ENCODE measurements at places on chromosomes 3 and 15.

DNA sequence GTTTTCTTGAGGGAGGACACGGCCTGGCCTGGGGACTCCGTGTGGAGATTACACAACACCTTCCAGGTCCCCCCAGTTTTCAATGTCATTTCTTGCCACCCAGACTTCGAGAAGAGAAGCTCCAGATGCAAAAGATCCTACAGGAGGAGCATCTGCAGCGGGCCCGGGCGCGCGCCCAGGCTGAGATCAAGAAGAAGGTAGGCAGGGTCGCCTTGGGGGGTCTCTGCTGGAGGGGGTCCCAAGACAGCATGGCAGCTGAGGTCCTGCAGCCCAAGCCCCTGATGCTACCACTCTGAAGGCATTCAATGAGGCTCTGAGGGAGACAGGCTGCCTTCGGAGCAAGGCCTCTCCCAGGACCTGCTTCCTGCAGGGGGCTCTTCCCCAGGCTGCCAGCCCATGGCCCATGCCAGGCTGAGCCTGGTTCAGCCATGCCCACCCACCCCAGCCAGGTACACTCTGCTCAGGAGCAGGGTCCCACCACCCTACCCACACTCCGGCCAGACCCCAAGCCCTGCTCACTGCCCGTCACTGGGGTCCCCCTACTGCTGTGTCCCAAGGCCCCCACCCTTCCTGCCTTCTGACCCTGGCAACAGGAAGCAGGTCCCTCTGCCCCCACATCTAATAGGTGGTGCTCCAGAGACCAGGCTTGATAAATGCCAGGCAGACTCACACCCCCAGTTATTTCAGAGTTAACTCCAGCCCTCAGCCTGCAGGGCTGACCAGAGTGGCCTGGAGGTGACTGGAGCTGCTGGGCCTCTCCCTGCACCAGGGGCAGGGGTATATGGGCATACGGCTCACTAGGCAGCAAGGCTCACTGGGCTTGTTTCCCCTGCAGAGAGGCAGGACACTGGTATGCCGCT, 40.0 kb downstream of the ZXDC start:
- peaks cover 54% of the 10 kb centered on the region for H3K36me3 ChIP-seq
- H3K27ac ChIP-seq, result no peak overlapping the region
- H3K4me1 ChIP-seq, result no peaks in the 10 kb centered on the region
- no peak overlapping the region for H3K4me3 ChIP-seq
- no peaks in the 10 kb centered on the region for H3K27me3 ChIP-seq

GRCh38 chr3:47245271-47245670, 37.3 kb downstream of the KIF9 start:
- no peaks in the 10 kb centered on the region for H3K27me3 ChIP-seq
- H3K27ac ChIP-seq, result no peak overlapping the region
- no peaks in the 10 kb centered on the region for H3K4me1 ChIP-seq
- no peak overlapping the region for H3K4me3 ChIP-seq

DNA sequence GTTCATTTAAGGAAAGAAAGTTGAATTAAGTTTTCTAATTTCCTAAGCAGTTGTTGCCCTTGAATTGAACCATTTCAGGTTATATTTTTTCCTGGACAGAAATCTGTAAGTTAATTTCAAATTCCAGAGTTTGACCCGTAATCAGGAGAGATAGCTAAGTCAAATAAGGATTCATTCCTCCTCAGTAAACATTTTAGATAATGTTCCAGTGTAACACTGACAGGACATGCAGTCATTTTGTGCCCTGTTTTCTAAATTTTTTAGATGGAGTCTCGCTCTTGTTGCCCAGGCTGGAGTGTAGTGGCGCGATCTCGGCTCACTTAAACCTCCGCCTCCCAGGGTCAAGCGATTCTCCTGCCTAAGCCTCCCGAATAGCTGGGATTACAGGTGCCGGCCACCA, 371.7 kb downstream of the DIPK2A start:
- H3K36me3 ChIP-seq, result no peaks in the 10 kb centered on the region
- no peak overlapping the region for H3K27ac ChIP-seq
- DNase-seq, result no peak
- no peaks in the 10 kb centered on the region for H3K27me3 ChIP-seq
- H3K4me1 ChIP-seq, result no peaks in the 10 kb centered on the region
- H3K4me3 ChIP-seq, result no peak overlapping the region

DNA sequence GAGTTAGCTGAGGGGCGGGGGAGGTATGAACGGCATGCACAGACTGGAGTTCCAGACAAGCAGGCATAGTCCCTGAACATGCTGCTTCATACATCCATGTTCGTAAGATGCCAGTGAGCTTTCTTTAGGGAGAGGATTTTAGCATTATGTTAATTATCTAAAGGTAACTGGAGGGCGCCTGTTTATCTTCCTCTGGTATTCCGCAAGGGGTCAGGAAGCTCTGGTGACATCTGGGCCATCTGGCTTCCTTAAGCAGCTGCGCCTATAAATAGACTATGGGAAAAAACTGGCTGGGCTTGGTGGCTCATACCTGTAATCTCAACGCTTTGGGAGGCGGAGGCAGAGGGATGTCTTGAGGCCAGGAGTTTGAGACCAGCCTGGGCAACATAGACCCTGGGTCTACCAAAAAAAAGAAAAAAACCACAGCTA, 1.5 kb upstream of the FBXO22 start:
- no peaks in the 10 kb centered on the region for H3K27me3 ChIP-seq
- no peak for DNase-seq
- H3K27ac ChIP-seq, result no peak overlapping the region
- no peak overlapping the region for H3K4me3 ChIP-seq
- peaks cover 7% of the 10 kb centered on the region for H3K36me3 ChIP-seq

DNA sequence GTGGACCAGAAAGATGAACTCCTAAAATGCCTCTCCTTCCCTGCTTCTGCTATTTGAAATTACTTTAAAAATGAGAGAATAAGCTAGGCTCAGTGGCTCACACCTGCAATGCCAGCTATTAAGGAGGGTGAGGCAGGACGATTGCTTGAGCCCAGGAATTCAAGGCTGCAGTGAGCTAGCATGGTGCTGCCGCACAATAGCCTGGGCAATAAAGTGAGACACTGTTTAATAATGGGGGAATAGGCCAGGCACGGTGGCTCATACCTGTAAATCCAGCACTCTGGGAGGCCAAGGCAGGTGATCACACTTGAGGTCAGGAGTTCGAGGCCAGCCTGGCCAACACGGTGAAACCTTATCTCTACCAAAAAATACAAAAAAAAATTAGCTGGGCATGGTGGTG, 271.1 kb downstream of the FOXP1 start:
- no peaks in the 10 kb centered on the region for H3K36me3 ChIP-seq
- H3K27ac ChIP-seq, result no peak overlapping the region
- no peak overlapping the region for H3K4me3 ChIP-seq
- no peak for DNase-seq

- no peaks in the 10 kb centered on the region for H3K27me3 ChIP-seq
- no peak overlapping the region for H3K4me3 ChIP-seq
- DNase-seq, result no peak
- no peaks in the 10 kb centered on the region for H3K36me3 ChIP-seq
These were observed 234.1 kb upstream of the FEZF2 start for GRCh38 chr3:62607287-62608029.

- no peak overlapping the region for H3K4me3 ChIP-seq
- peaks cover 5% of the 10 kb centered on the region for H3K4me1 ChIP-seq
- H3K27me3 ChIP-seq, result no peaks in the 10 kb centered on the region
- no peaks in the 10 kb centered on the region for H3K36me3 ChIP-seq
These were observed 270.7 kb upstream of the SLITRK3 start for GRCh38 chr3:165466856-165467255.

GRCh38 chr15:68991723-68992122, 22.8 kb upstream of the NOX5 start:
- H3K4me3 ChIP-seq, result no peak overlapping the region
- no peaks in the 10 kb centered on the region for H3K36me3 ChIP-seq
- DNase-seq, result peak; percentile 38

DNA sequence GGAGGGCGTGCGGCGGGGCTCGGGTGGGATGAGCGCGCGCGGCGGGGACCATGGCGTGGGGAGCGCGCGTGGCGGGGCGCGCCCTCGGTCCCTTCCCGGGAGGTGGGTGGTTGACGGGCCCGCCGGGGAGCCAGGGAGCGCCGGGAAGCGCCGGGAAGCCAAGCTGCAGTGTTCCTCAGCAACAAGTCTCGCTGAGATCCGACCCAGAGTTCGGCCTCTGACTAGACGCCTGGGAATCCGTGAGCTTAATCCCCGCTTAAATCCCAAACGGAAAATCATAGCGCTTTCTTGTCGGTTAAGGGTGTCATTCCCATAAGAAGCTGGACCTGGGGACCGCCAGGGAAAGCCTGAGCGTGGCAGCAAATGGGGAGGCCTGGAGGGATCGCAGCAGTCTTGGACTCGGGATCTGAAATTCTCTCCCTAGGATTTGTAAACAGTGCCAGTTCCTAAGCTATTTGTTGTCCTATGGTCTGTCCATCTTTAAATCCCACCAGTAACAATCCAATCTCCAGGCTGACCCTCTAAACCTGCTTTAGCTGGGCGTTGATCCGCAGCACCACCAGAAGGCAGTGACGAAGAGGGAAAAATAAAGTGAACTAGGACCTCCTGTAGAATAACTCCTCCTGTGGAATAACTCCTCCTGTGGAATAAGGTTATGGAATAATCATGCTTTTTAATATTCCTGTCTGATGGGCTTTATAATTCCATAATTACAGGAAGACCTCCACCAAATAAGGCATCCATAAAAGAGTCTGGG, 570 bp upstream of the NEDD4 start:
- no peaks in the 10 kb centered on the region for H3K36me3 ChIP-seq
- peaks cover 41% of the 10 kb centered on the region for H3K4me1 ChIP-seq
- no peak for DNase-seq
- peak overlapping the region; percentile 74 for H3K4me3 ChIP-seq

GRCh38 chr3:30297112-30297511, 309.3 kb upstream of the TGFBR2 start:
- H3K27ac ChIP-seq, result no peak overlapping the region
- no peak for DNase-seq
- H3K27me3 ChIP-seq, result no peaks in the 10 kb centered on the region
- no peak overlapping the region for H3K4me3 ChIP-seq
- H3K4me1 ChIP-seq, result no peaks in the 10 kb centered on the region

DNA sequence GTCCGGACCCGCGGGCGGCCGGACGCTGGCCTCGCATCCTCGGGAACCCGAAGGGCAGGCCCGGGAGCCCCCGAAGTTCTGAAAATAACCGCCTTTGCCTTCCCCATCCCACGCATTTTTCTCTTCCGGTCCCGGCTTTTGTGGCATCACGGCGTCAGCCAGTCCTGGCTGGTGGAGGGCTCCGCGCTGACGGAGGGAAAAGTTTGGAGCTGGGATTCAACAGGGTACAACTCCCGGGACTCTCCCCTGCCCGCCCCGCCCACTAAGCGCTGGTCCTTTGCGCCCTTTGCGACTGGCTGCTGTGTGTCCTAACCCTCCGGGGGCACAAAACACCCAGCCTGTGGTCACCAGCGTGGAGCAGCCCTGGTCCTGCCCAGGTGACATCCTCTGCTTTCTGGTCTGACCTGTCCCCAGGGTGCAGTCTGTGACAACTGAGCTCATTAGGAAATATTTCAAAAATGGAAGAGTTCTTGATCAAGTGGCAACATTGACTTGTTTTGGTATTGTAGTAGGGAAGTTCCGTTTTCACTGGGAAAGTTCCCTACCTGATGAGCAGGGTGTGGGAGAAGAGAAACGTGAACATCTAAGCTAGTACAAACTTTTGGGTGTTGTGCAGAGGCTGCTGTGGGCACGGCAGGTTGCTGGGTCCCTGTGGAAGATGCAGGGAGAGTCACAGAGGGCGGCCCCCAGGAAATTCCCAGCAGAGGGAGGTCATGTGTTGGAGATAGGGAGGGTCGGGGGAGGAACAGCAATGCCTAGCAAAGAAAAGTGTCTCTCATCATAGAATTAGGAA, 775 bp downstream of the ARNT2 start:
- peak overlapping the region; percentile 61 for H3K4me3 ChIP-seq
- DNase-seq, result no peak
- peak overlapping the region; percentile 17 for H3K27ac ChIP-seq
- no peaks in the 10 kb centered on the region for H3K36me3 ChIP-seq
- H3K27me3 ChIP-seq, result peaks cover 35% of the 10 kb centered on the region

GRCh38 chr3:9216736-9217135, 32.7 kb downstream of the SRGAP3 start:
- H3K4me1 ChIP-seq, result peaks cover 17% of the 10 kb centered on the region
- H3K36me3 ChIP-seq, result no peaks in the 10 kb centered on the region
- H3K4me3 ChIP-seq, result peak overlapping the region; percentile 16
- no peak for DNase-seq
- H3K27ac ChIP-seq, result no peak overlapping the region

- H3K27me3 ChIP-seq, result peaks cover 28% of the 10 kb centered on the region
- H3K4me1 ChIP-seq, result peaks cover 5% of the 10 kb centered on the region
- no peak overlapping the region for H3K27ac ChIP-seq
- no peak overlapping the region for H3K4me3 ChIP-seq
- no peaks in the 10 kb centered on the region for H3K36me3 ChIP-seq
- peak; percentile 53 for DNase-seq
These were observed 6.3 kb downstream of the SPSB4 start for GRCh38 chr3:141057436-141057835.

DNA sequence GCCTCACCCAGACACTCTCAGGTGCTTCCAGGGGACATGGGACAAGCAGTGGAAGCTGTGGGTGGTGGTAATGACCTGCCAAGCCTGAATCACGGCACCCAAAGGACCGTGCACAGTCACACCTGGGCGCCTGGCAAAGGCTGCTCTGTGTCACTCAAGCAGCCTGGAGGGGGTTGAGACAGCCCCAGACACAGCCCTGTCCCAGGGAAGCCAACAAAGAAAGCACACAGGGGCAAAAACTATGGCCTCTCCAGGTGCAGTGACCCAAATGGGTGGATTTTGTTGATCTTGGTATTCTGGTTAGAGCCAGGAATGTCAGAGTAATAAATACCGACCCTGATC, 15.0 kb upstream of the OCA2 start:
- peaks cover 79% of the 10 kb centered on the region for H3K36me3 ChIP-seq
- no peak overlapping the region for H3K27ac ChIP-seq
- no peak for DNase-seq
- no peaks in the 10 kb centered on the region for H3K27me3 ChIP-seq
- H3K4me1 ChIP-seq, result no peaks in the 10 kb centered on the region

DNA sequence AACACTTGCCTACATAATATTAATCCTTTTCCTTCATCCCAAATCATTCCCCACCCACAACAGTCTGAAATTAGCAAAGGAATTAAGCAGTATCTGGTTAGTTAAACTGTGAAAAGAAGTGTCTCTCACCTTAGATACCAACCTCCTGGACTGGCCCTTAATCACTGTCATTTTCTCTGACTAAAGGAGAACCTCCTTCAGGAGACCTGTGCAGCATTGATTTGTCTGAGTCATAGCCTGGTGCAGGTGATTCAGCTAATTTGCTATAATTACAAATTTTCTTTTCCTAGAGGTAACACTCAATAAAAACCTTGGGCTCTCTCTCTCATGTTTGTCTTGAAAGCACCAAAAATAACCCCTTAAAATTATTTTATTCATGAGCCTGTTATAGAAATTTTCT, 279.8 kb upstream of the SEMA6D start:
- peaks cover 8% of the 10 kb centered on the region for H3K4me1 ChIP-seq
- no peaks in the 10 kb centered on the region for H3K36me3 ChIP-seq
- no peaks in the 10 kb centered on the region for H3K27me3 ChIP-seq
- no peak for DNase-seq
